ENCODE measurements at places on chromosomes 5 and 9. TPM values are rescaled to one million over a fixed set of nuclear protein-coding genes. Genes with fewer than 3 reads are reported as not detected.

GRCh38 chr9:20363233-20363632 lies 259.1 kb downstream of the MLLT3 start:
- DNase-seq, result no peak

DNA sequence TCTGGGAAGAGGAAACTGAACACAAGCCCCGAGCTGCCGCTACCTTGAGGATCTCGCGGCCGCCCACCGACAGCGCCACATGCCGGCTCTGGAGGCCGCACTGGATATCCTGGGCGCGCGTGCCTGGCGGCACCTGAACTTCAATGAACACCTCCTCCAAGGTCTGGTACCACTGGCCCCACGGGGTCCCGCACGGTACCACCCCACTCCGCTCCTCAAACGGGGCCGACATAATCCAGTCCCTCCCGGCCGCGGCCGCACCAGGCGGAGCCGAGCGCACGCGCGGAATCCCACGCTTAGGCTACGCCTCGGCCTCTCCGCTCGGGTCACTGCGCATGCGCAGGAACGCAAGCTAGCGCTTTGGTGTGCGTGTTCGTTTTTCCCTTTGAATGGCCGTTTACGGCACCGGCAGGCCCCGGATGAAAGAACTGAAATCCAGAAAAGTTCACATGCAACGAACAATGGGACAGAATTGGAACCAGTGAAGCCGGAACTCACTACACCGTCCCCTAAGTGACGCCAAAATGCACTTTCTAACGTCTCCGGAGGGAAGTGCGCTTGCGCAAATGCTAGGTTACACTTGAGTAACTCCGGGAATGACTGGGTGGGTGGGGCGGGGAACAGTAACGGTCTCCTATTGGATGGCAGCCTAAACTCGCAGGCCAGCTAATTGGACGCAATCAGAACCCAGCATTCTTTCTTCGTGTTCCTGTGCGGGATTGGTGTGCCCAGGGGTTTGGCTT lies at the start of gene NUDCD2:
NUDCD2 (minus strand) TSS at position 284 of the 743 bp plus-strand sequence; CDS start at position 232, 52 bp downstream.
- DNase-seq, result peak; percentile 96

GRCh38 chr9:34079181-34079580 lies 30.5 kb upstream of the UBAP2 start:
- no peak for DNase-seq

DNA sequence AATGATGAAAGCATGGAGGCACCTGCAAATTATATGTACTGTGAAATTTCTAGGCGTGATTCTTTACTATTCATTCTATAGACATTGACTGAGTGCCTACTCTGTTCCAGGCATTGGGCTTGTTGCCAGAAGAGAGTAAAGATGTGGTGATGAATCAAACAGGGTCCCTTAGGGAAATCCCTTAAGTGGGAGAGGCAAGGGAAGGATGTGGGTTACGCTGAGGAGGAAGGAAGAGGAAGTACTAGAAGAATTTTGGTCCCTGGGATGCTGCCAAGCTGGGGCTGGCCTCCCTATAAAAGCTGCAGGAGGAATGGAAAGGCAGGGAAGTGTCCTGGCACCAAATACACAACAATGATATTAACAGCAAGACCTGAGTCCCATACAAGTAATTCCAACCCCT lies 76.7 kb upstream of the SPOCK1 start:
- no peak for DNase-seq

The IL5 gene
- total RNA-seq, result not detected

- DNase-seq, result no peak
Measured at GRCh38 chr5:132430746-132431145, 59.8 kb downstream of the IRF1 start.

DNA sequence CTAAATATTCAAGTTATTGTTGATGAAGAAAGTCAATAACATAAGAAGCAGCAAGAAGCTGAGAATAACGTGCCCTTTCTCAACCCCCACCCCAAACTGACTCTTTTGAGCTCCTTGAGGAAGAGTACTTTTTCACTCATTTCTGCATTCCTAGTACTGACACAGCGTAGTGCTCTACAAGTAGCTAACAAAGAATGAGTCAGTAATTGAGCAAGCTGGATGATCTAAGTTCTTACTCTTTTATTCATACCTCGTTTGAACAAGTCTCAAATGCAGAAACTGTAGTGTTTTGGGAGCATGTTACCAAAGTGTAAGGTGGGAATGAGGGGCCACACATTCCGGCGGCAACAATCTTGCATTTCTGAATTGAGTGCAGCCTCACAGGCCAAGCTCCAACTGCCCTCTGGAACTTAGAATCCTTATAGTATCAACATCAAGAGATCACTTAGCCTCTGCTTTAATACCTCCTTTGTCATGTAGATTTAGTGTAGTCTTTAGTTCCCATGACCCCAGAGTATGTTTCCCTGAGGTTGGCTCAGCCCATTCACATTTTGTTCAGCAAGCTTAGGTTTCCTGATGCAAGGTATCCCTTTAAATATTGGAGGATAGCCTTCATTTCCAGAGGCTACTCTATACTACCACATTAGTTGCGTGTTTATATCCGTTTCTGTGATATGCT lies 152.0 kb downstream of the PRR16 start:
- DNase-seq, result no peak

The AJM1 gene
- total RNA-seq, result 1.8 TPM

GRCh38 chr9:116275418-116276195 lies 122.0 kb downstream of the PAPPA start:
- no peak for DNase-seq

DNA sequence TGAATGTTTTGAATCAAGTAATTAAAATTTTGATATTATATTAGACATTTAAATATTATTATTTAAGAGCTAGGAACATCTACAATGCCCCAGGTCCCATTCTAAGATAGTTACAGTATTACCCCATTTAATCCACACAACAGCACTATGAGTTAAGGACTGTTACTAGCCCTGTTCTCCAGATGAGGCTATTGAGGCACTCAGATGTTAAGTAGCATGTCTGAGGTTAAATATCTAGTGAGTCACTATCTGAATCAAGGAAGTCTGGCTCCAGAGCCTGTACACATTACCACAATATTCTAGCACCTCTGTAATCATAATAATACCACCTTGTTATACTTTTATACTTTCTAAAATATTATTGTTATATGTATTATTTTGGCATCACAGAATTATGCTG lies 304.6 kb downstream of the PDE4D start:
- no peak for DNase-seq

DNA sequence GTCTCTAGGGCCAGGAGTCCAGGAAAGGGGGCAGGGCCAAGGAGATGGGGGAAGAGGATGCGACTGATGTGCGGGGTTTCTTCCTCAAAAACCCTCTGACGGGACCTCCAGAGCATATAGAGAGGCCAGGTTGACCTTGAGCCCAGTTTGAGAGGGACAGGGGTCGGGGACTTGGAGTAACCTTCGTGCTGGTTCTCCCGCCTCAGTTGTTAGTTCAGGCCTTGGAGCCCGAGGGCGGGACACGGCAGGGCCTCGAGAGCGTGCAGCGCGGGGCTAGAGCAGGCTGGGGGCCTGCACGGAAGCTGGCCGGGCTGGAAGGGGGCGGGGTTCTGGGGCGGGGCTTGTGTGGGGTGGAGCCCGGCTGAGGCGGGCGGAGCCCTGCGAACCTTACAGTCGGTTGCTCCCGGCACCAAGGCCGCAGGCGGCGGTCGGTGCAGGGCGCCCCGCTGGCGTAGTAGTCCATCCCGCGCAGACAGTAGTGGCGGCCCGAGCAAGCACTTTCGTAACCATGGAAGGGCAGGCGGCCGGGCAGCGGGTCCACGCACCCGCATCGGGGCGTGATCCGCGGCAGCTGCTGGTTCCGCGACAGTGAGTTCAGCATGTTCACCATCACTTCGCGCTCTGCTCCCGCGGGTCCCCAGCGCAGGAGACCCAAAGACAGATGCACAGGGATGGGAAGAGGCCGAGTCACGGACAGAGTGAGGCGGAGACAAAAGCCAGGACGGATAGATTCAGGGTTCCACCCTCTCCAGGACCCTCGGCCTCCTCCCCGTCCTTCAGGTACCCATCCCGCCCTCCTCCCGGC lies 4.0 kb upstream of the MYORG start:
- DNase-seq, result peak; percentile 92

- no peak for DNase-seq
Measured at GRCh38 chr5:158027806-158028775, 169.1 kb upstream of the CLINT1 start.

- DNase-seq, result no peak
Measured at GRCh38 chr5:64273276-64273675, 107.6 kb downstream of the RNF180 start.

DNA sequence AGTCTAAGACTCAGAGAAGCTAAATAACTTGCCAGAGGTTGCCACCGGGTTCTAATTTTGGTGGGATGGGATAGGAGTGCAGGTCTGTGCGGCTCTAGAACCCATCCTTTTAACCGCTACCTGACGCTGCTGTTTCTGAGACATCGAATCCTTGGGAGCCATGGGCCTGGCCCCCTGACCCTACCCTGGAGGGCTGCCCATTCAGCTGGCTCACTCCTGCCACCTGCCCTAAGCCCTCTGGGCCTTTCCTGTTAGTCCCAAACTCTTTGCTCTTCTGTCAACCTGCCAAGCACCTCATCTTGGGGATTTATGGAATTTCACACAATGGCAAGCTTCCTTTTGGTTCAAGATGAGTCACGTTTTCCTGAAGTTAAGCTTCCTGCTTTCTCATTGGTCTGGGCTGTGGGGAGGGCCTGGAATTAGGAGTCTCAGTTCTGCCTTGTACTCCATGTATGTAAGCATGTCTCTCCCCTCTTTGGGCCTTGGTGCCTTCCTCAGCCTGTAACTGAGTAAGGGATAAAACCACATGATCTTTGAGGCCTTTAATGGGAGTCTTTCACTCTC lies 26.6 kb downstream of the ENHO start:
- DNase-seq, result no peak

The APBA1 gene
- 42.3 TPM for total RNA-seq

DNA sequence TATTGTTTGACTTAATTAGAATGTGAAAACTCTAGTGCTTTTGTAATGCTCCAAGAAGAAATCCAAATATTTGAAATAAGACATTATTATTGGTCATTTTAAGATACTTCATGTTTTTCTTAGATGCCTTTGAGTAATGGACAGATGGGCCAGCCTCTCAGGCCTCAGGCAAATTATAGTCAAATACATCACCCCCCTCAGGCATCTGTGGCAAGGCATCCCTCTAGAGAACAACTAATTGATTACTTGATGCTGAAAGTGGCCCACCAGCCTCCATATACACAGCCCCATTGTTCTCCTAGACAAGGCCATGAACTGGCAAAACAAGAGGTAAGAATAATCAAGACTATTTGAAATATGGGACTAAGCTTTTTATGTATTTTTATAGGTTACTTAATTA lies 69.2 kb upstream of the SREK1 start:
- DNase-seq, result no peak

- DNase-seq, result no peak
Measured at GRCh38 chr9:136013524-136014034, 52.4 kb upstream of the UBAC1 start.

DNA sequence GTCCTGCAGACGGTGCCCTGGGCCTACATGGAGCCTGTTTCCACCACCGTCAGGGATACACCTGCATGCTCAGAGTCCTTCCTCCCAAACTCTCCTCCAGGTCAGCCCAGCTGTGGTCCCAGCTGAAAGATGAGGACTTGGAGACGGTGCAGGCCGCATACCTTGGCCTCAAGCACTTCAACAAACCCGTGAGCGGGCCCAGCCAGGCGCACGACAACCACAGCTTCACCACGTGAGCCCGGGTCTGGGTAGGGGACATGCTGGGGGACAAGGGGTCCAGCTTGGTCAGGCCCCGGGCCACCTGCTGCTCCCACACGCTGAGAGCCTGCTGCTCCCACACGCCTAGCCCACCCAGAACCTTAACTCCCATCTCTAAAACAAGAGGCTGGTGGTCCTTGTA lies 16.6 kb upstream of the CARD19 start:
- DNase-seq, result no peak

DNA sequence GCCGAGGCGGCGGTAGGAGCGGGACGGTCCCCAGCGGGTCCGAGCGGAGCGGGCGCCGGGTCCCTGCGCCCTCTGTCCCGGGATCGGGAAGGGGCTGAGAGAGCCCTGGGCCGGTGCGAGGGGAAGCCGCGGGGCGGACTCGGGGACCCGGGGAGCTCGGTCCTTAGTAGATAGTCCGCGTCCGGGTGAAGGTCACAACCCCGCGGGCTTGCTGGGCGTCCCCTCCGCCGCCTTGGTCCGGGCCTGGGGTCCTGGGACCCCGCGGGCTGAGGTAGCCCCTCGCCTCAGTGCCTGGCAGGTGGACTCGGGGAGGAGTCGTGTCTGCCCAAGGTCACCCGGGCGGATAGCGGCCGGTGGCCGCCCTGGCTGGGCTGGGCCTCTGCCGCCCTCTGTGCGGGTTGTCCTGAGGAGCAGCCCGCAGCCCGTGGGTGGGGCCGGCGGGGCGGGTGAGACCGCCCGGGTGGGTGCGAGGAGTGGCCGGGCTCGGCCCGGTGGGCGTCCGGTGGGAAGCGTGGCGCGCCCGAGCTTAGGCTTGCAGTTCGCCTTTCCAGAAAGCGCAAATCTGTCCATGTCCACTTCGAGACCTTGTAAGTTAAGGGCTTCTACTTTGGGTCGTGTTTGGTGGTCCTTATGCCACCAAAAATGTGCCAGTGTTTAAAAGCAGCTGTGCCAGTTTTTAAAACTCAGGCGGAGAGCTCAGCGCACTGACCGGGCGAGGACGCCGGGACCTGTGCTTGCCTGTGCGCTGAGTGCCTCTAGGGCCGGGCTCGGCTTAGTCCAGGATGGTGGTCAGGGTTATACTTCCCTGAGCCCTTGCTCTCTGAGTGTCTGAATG lies 554 bp downstream of the SDHA start:
- no peak for DNase-seq

The GLDC gene
- total RNA-seq, result 30.3 TPM

- no peak for DNase-seq
Measured at GRCh38 chr9:71518045-71518827, 250.1 kb downstream of the CEMIP2 start.

DNA sequence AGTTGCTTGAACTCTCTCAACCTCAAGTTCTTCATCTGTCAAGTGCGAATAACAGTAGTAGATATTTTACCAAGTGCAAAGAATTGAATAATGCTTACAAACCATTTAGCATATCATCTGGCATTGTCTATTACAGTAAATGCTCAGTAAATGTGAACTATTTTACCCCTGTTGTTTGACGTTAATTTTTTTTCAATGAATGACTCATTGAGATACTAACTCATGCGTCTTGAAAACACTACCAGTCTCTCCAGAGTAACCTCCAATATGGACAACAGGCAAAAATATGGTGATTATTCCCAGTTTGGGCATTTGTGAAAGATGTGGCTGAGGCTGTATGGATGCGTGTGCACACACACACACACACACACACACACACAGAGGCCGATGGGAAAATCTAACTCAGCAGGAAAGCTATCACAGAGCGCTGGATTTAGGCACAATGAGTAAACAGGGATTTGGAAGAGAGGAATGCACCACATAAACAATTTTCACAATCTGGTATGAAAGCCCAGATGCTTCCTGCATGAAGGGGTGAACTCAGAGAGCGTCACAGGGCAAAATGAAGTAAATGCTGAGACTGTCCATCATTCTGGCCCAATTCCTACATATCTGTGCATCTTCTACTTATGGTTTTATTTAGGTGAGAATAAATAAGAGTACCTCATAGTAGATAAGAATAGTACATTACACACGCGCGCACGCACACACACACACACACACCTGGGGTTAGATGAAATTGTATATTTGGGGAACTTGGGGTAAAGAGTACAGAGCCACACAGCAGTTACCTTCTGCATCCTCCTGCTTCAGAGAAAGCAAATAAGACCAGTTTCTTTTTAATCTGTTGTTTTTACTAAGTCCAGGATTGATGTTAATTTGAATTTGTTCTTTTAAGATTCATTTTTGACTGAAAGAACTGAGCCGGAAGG lies 128.7 kb downstream of the PALM2AKAP2 start:
- DNase-seq, result no peak

GRCh38 chr5:146233441-146233840 lies 30.0 kb downstream of the RBM27 start:
- peak; percentile 20 for DNase-seq

GRCh38 chr5:39547553-39548154 lies 122.9 kb upstream of the DAB2 start:
- DNase-seq, result peak; percentile 24

All from cerebellum (tissue), 4 donors.